Activated T-cell treated with anti-CD3 and anti-CD28 coated beads for 24 hours (primary cell): ENCODE measurements at places on chromosomes 7 and 10.

DNA sequence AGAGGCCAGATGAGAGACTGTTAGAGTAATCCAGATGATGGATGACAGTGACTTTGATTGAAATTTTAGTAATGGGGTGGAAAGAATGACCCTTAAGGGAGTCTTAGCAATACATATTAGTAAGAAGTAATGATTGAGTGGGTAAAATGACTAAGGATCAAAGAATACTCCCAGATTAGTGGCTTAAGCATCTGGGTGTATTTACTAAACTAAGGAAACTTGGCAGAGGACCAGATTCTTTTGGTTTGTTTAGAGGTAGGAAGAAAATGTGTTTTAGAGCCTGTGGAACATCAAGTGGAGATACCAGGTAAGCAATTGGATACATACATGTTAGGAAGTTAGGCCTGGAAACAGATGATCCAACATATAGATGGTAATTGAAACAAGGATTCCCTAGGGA, 58.8 kb upstream of the ADRA2A start:
- DNase-seq = no peak

GRCh38 chr7:79319369-79319768, 134.1 kb downstream of the MAGI2 start:
- DNase-seq = no peak

GRCh38 chr10:124206616-124207015, 113.2 kb upstream of the CHST15 start:
- no peak for DNase-seq

- no peak for DNase-seq
Observed at GRCh38 chr10:76012716-76013327, 581.4 kb downstream of the LRMDA start.

- DNase-seq = no peak
Observed at GRCh38 chr10:124099604-124100003, 6.2 kb upstream of the CHST15 start.

- no peak for DNase-seq
Observed at GRCh38 chr7:64905547-64905946, 2.5 kb downstream of the ZNF273 start.

DNA sequence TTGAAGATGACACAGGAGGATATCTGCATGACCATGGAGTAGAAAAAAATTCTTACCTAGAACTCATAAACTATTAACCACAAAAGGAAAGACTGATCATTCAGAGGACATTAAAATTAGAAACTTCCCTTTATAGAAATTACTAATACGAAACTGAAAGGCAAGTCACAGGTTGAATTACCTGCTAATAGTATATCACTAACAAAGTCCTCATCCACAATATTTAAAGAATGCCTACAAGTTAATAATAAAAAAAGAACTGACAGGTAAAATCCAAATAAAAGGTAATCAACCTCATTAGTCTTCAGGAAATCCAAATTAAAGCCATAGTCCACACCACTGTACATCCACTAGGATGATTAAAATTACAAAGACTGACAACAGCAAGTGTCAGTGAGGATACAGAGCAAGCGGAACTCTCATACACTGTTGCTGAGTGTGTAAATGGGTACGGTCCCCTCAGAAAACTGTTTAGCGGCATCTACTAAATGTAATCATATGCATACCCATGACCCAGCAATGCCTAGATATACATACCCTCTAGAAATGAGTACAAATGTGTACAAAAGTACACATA, 71.2 kb downstream of the ARHGAP21 start:
- no peak for DNase-seq

DNA sequence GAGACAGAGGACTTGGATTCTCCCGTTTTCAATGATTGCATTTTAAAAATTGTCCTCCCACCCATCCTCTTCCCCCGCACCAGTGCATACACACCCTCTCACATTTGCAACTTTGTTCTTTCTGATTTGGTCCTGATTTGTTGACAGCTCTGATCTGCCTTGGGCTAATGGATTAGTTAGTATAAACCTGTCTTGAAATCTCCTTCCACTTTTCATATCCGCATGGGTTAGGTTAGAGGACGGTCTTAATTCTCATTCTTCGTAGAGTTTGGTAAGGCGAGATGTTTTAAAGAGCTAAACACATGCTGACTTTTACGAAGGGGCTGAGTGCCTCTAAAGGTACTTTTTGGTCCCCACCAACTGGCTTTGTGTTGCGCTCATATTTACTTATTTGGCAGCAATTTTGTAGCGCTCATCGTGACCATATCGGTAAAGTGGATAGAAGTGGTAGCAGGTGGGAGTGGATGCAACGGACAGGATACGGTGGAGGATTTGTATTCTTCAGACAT, 1.1 kb downstream of the AHR start:
- DNase-seq = no peak

DNA sequence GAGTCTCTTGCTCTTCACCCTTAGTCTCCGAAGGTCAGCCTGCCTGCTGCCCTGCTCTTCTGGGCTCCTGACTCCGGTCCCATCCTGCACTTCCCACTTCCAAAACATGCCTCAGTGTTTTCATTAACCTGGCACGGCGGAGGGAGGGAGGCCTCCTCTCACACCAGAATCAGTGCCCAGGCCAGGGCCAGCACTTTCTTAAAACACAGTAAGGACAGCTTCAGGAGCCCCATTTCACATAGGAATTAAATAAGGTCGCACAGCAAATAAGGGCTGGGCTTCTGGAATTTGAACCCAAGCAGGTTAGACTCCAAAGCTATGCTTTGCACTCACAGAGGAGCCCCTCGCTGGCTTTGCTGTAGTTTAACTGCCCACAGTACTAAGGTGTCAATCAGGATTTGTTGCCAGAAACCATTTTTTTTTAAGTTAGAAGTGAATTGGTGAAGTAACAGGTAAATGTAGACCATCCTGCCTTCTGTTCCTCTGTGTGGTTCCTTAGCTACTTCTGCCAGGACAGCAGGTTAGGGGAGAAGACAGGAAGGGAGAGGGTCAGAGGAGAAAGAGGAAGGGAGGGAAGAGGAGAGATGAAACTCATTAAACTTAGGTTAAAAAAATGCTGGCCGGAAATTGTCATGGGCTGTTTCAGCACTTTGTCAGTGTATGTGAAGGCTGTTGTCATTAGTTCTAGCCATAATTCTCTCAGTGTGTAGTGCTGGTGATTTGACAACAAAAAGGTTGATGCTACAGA, 1.1 kb downstream of the RASSF4 start:
- DNase-seq = no peak

DNA sequence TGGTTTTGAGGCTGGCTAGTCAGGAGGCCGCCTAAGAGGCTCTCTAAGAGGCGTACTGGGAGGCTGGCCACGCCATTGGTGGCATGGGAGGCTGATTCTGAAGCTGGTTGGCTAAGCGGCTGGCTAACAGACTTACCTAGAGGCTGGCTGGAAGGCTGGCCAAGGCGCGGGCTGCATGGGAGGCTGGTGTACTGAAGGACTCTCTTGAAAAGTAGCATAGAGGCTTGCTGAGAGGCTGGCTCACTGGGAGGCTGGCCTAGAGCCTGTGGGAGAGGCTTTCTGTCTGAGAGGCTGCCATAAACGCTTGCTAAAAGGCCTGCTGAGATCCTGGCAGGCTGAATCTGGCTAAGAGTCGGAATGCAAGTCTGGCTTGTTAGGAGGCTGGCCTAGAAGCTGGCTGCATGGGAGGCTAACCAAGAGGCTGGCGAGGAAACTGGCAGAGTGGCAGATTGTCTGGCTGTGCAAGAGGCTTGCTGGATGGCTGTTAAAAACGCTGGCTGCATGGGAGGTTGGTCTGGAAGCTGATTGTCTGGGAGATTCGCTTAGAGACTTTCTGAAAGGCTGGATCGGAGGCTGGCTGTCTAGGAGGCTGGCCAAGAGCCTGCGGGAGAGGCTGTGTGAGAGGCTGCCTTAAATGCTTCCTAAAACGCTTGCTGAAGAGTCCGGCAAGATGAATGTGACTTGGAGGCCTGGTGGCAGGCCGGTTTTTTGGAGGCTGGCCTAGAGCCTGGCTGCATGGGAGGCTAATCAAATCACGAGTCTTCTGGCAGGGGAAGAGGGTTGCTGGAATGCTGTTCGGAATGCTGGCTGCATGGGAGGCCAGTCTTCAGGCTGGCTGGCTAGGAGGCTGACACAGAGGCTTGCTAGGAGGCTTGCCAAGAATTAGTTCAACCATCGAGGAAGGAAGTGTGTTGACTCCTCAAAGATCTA, 134.2 kb downstream of the OR13A1 start:
- no peak for DNase-seq

- no peak for DNase-seq
Observed at GRCh38 chr7:6432781-6433180, 15.0 kb downstream of the DAGLB start.

- DNase-seq = no peak
Observed at GRCh38 chr7:47379629-47380324, 202.1 kb downstream of the TNS3 start.

DNA sequence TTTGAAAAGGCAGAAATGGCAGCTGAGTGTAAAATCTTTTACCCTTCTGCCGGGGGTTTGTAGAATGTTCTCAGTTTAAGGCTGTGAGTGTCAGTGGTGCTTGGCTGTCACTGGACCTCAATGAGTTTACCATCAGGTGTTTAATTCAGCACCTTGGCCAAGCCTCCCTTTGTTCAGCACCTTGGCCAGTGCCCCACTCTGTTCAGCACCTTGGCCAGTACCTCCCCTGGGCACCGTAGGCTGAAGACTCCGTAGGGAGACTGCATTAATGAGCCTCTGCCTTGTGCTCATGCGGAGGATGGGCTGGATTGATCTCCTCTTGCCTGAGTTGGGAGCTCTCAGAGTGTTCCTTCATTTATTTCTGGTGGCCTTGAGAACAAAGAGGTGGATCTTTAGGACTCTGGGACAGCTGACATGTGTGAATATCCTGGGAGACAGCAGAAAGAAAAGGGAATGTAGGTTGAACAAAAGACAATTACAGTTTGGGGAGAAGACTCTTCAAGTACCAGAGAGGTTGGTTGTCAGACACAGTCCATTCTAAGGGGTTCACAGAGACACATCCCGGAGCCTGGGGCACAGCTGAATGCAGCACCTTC, 1.6 kb downstream of the FAM24A start:
- peak; percentile 23 for DNase-seq

- DNase-seq = no peak
Observed at GRCh38 chr7:48458701-48459524, 287.7 kb downstream of the ABCA13 start.

DNA sequence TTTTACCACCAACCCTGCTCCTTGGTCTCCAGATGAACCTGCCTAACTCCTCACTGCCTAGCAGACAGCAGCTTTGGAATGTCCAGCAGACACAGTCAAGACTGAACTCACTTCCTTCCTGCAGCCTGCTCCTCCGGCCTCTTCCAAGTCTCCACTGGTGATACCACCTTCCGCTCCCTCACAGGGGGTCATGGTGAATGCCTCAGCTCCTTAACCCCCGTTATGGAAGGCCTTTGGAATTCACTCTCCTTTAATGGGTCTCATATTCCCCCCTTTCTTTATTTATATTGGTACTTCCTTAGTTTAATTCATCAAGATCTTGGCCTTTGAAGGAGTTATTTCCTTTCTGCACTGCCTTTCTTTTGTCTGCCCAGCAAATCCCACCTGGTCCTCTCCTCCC, 44.9 kb upstream of the ZNF32 start:
- no peak for DNase-seq
